IMR-90 (cell line): ENCODE measurements at places on chromosomes 3 and 15.

DNA sequence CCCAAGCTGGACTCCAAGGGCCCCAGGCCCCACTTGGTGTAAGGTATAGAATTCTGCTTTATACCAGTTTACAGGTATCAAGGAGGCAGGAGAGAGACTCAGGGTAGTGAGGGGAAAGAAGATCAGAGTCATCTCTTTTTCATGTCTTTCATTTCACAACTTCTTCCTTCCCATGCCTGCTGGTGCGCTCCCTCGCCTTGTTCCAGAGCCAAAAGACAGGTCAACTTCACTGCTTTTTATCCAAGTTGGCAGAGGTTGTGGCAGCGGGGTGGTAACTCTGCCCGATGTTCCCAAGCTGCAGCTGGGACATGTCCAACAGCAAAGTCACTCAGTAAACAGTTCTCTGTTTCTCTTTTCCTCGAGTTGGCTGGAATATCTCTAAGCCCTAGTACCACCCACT, 86.3 kb upstream of the TCF12 start:
- DNase-seq: no peak

DNA sequence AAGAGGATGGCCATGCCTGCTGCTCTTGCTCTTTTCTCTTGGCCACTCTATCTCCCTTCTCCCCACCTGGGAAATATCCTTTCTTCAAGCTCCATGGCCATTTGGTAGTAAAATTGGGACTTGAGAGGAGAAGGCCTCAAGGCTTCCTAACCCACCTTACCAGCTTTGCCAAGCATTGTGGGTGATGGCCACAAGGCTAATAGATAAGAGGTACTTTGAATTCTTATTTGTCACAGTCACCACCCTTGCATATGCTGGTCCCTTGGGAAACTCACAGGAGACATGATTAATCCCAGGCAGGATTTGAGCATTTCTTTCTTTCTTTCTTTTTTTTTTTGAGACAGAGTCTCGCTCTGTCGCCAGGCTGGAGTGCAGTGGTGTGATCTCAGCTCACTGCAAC, 37.2 kb downstream of the B3GNT5 start:
- no peak for DNase-seq

DNA sequence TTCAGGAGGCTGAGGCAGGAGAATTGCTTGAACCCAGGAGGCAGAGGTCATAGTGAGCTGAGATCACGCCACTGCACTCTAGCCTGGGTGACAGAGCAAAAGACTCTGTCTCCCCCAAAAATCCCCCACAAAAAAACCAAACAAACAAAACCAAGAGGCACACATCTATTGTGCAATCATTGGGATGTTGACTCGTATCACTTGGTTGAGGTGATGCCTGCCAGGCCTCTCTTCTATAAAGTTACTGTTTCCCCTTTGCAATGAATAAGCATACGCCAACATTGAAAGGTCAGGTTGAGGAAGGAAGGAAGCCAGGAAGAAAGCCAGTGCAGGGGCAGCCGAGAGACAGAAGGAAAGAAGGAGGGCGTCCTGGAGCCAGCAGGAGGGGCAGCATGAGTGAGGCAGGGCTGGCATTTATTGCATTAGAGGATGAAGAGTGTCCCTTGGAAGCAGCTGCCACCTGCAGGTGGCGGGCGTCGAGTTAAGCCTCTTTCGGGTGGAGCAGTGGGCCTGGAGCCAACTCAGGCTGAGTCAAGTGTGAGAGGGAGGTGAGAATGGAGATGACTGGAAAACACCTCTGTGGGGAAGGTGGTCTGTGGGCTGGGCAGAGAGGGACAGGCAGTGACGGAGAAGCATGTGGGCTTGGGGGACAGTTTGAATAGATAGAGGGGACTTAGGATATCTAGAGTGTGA, 8.3 kb upstream of the CSPG4 start:
- DNase-seq: no peak

DNA sequence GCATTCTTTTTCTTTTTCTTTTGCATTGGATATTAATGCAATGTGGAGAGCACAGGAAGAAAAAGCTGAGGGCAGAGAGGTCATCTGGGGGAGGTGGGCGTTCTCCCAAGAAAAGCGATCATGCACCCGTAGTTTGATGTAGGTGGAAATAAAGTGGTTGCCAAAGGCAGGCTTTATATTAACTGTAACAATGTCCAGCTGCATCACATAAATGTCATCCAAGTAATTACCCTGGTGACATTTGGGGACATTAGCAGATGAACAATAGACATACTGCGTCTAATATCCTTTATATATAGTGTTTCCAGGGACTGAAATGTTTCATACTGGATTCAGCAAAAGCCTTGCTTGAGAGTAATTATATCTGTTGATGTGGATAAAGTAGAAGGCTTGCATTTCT, 135.5 kb downstream of the CNTN6 start:
- DNase-seq: no peak

GRCh38 chr3:44132061-44132460, 109.6 kb upstream of the TOPAZ1 start:
- no peak for DNase-seq

- DNase-seq: no peak
These were observed 810.2 kb upstream of the ALCAM start for GRCh38 chr3:104556372-104557078.

GRCh38 chr15:101358895-101359294, 63.8 kb upstream of the SNRPA1 start:
- DNase-seq: peak; percentile 18

DNA sequence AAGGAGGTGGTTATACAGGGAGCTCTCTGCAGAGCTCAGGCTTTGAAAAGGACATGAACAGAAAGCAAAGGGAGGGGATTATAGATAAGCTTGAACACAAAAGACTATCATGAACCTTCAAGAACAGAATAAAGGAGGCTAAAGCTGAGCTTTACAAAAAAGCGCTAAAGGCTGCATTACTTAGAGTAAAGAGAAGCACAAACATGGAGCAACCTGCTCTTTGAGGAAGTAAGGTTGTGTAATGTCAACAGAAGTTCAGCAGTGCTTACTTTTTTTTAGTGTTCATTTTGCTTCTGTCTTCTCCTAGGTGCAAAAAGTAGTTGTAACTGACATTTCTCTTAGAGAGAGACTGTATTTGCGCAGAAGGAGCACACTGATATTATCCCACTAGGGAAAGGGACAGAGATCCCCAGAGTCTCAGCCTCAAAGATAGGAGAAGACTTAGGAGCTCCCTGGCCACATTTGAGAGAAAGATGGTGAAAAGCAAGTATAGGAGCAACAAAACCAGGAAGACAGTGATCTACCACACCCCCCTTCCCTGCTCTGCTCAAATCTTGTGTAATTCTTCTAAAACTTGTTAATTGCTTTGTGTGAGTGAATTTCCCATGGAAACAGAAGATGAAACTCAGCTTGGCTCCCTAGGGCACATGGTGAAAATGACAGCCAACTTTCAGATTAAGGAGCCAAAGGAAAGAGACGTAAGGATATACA, 54.7 kb downstream of the QTRT2 start:
- DNase-seq: no peak

DNA sequence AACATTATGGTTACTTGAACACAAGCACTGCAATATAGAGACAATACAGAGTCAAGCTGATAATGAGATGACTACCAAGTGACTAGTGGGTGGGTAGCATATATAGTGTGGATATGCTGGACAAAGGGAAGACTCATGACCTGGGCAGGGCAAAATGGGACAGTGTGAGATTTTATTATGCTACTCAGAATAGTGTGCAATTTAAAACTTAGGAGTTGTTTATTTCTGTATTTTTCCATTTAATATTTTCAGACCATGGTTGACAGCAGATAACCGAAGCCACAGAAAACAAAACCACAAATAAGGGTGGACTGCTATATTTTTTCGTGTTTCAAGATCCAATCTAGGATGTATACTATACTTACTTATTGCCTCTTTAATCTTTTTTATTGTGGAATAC, 19.6 kb downstream of the GALK2 start:
- no peak for DNase-seq

DNA sequence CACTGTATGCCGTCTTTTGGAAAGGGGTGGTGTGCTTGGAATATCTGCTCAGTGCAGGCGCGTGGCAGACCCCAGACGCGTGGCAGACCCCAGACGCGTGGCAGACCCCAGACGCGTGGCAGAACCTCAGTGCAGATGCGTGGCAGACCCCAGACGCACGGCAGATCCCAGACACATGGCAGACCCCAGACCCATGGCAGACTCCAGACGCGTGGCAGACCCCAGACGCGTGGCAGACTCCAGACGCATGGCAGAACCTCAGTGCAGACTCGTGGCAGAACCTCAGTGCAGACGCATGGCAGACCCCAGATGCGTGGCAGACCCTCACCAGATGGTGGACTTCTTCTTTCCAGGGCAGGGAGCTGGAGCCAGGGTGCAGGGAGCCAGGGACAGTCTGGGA, 637 bp upstream of the MUC4 start:
- DNase-seq: no peak

DNA sequence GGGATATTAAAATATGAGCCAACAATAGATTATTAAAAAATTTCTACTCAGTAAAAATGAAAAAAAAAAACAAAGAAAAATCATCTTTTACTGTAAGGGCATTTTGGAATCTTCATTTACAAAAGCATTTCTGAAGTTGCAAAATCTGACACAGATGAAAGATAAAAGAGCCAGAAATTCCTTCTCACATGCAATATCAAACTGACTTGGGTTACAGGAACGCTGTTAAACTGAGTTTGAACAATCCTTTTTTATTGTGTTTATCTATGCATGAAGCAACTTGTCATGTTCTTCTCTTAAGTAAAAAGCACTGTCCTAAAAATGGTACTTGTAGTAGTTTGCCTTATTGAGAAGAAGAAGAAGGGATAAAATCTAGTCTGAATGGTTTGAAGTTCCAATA, 468.5 kb upstream of the KCNMB2 start:
- DNase-seq: no peak

DNA sequence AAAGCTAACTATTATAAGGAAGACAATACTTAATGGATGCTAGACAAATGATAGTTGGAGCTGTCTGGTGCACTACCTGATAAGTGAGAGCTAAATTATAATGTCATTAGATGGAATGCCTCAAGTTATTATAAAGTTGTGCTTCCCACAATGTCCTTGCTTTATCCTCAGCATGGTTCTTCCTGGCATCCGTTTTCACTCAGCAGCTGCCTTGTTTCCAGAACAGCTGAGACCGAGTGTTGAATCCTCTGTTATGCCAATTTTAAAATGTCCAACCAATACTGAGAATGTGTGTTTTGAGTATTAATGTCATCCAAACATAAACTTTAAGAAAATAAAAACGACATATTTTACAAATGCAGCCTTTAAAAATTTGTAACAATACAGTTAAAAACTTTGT, 286.7 kb upstream of the SOX2 start:
- no peak for DNase-seq

- DNase-seq: no peak
These were observed 5.1 kb upstream of the TTLL3 start for GRCh38 chr3:9804996-9805395.

- DNase-seq: no peak
These were observed 855.4 kb upstream of the ARPP21 start for GRCh38 chr3:34783876-34784275.

DNA sequence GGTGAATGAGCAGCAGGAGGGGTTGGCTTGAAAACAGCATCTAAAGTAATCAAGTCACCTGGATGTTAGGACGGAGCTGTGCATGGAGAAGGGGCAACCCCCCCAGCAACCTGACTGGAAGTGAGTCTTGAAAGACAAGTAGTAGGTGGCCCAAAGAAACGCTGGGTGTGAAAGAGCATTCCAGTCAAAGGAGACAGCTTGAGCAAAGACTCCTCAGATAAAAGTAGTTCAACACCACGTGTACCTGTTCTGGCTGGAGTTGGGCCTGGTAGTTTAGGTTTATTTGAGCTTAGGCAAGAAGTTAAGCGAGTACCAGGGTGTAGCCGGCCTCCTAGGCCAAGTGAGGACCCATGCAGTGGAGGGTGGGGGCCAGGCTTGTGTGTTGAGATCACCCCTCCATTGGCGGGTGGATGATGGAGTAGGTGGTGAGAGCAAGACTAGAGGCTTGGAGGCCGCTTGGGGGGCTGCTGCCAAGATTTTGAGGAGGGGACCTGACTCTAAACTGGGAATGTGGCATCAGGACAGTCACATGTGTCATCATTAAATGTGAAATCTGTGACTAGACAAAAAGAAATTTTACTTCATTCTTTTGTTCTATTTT, 61.3 kb downstream of the ABHD2 start:
- DNase-seq: no peak

DNA sequence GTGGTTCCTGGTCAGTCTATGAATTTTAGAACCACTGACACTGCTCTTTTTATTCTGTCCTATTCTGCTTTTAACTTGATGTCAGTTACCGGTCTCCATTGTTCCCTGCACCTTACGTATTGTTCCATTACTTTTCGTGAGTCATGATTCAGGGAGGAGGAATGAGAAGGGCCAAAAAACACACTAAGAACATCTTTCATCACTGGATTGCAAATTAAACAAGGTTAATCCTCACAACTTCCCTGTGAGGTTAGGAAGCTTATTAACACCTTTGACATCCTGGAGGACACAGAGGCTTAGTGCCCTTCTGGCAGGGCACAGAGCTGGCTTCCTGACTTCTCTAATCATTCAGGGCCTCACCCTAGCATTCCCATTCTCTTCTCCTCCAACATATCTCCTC, 227.6 kb upstream of the SATB1 start:
- no peak for DNase-seq

DNA sequence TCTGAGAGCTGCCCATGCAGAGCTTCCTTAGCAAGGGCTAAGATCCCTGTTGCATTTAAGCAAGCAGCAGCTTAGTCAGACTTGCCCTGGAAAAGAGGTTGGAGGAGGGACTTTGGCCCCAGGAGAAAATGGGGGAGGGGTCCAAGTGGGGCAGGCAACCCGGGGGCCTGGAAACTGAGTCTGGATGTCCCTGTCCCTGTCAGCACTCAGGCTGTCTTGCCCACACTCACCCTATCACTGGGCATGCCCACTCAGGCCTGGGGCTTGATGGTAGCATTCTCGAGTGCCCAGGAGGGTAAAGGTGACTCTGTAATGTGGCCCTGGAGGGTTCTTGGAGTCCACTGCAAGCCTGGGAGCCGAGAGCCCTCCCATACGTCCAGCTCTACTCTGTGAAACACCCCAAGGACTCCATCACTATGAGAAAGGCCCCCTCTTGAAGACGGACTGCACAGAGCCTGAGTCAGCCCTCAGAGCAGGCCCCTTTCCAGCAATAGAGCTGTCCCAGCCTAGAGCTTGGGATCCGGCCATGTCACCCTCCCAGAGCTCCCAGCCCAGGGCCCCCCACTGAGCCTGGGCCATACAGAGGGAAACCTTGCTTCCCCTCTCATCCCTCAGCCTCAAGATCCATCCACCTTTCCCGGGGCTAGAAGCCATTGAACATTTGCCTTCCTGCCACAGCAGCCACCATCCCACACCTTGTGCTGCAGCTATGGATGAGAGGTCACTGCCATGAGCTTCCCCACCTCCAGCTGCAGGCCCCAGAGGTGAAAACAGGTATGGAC, 13.4 kb downstream of the MYL3 start:
- no peak for DNase-seq

- peak; percentile 94 for DNase-seq
These were observed 32.7 kb downstream of the TRANK1 start for GRCh38 chr3:36911990-36912804.

DNA sequence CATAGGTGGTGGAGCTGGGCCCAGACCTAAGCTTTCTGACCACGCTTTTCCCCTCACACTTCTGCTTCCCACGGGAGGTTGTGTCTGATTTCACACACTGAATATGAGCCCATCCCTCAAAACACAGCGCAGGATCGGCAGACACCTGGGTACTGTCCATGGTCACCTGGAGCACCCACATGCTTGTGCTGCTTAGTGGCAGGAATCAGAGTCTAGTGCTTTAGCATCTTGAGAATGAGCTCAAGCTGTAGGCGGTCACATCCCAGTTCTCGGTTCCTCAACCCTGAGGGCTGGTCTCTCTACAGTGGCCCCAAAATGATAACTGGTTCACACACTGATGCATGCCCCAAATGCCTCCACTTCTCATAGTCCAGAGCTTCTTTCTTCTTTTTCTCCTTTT, 111.0 kb downstream of the SEMA5B start:
- DNase-seq: no peak

- DNase-seq: no peak
These were observed 215.2 kb downstream of the BBX start for GRCh38 chr3:107737914-107738313.
